ENCODE measurements at places on chromosomes 3 and 15.

DNA sequence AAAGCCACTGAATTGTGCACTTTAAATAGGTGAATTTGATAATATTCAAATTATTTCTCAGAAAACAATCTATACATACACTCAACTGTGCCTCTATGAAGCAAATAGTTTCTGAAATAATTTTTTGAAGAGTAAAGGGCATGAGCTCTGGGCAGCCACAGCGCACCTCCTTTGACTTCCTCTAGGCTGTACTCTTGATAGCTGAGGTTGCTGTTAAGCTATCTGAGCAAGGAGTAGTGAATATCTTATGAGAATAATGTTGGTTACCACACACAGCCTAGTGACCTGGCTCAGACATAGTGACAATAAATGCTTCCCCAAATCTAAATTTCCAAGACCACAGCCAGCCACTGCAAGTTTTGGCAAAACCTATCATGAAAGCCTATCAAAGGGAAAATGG is 11.6 kb upstream of the SEC61A1 start:
- DNase-seq = no peak

DNA sequence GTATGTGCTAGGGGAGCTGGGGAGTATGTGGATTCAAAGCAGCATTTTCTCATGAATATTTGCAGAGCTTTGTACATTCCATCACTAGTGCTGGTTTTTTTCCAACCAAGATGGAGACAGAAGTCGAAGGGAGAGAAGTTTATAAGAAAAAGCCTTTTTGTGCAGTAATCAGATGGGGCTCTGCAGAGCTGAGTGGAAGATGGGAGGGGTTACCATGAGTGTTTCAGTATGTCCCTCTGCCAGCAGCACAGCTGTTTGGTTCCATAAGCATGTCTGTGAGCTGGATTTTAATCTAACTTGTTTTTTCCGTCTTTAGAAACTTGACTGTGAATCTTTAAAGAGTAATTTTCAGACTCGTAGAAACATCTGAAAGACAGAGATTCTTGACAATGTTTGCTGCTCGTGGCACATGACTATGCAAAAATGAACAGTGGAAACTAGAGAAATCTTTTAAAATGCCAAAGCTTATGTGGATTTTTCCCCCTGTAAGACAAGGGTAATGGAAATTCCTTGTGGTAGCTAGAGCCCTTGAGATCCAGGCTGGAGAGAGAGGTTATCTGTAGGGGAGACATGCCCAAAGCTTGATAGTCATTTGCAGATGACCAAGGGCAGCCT is 20.3 kb downstream of the STARD9 start:
- no peak for DNase-seq

GRCh38 chr15:58486564-58486963 is 54.8 kb downstream of the LIPC start:
- no peak for DNase-seq

GRCh38 chr3:67015702-67016484 is 17.8 kb downstream of the KBTBD8 start:
- DNase-seq = no peak

- DNase-seq = no peak
Observed at GRCh38 chr3:21132896-21133295, 618.1 kb downstream of the ZNF385D start.

DNA sequence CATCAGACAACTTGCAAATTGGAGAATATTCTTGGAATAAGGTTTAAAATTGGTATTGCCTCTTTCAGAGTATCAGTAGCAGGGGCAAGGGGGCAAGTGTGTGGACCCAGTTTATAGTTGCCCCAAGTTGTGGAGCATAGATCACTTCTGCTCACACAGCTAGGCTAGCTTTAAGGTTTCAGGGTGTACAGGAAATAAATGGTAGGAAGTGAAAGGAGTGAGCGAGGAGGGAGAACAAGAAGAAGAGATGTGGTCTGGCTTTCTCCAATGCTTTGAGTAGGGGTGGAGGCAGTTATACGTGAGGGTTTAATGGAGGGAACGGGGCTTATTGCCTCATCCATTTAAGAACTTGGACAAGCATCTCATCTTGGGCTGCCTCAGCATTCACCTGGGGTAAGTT is 290.0 kb upstream of the CFAP20DC start:
- no peak for DNase-seq

DNA sequence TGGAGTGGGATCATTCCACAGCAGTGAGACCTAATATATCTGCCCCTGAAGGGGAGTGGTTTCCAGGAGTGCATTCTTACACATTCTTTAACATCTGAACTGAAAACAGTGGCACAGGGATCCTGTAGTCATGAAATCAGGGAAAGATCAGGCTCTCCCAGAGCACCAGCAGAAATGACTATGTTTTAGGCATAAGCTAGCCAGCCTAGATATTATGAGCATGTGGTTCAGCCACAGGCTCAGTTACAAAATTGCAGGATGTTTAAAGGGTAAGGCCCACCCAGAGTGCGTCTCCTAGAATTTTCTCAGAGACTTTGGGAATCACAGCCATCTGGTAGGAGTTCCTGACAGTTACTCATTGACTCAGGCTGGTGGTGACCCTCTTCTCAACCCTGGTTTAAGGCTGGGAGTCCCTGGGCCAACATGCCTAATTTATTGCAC is 20.9 kb downstream of the FSTL1 start:
- no peak for DNase-seq

DNA sequence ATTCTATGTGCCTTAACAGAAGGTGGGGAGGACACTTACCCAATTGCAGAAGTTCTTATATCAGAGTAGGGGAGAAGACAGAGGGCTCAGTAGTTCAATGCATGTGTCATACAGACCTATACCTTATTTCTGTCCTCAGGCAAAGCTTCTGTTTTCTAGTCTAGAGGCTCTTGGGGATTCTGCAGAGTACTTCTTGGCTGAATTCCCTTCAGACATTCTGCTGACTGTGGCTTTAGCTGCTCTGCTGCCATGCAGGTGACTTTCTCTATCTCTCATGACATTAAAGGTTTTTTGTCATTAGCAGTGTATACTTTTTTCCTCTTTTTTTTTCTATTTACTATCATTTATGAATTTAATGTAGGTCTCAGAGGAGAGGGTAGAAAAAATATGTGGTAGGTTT is 172.8 kb upstream of the PLSCR5 start:
- no peak for DNase-seq

DNA sequence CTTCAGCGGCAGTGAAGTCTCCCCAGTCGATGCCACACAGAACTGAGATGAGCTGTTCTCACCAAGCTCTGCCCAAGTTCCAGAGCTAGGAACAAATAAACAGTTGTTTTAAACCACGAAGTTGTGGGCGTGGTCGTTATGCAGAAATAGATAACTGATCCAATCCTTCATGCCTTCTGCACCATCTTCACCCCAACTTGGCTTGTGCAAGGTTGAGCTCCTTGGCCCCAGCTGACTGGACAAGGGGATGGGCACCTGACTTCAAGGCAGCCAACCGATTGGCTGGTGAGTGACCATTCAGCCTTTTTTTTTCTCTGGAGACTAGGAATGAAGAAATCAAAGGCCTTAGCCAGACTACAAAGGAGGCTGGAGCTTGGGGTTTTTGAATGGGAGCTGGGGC is 23.9 kb downstream of the LINGO1 start:
- DNase-seq = no peak

DNA sequence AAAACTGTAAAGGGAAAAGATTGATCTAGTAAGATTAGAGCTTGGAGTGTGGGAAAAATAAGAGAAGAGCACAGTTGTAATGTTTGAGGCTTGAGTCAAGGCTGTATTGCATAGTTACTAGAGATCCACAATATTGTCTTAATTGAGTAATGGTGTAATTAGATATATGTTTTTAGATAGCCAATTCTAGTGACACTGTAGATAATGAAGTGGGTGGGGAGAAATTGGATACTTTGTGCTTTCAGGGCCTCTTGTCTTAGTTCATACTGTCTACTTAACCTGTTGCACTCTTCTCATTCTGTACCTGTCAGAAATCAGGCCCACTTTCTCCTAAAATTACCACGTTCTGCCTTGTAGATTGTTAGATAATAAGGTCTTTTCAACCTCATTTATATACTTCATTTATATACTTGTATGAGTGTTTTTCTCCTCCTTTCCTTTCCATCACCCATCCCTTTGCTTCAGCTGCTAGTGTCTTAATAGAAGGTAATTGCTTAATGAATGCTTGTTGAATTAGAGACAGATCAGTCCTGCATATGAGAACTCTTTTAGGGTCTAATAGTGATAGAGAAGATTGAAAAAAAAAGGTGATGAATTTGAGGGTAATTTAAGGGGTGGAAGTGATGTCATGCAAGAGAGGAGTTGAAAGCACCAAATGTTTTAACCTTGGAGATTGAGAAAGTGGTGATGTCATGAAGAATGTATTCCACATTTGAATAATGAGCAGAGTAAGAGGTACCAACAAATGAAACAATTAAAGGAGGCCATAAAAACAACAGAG is 32.0 kb downstream of the PIK3CA start:
- DNase-seq = no peak

DNA sequence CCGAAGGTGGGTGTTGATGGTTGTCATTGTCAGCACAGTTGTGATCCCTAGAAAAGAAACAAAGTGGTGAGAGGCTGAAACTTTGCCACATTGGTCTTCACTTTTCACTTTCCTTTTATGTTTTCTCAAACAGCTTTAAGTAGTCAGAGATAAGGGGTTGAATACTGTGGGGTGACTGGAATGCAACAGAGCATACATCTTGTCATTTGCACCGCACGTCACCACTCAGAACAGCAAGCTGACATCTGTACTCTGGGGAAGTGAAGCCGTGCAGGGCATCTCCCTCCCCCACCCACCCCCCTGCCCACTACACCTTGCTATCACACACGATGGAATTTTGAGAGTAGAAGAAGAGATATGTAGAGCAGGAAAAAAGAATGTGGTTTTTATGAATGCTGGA is 211.7 kb downstream of the GABRB3 start:
- no peak for DNase-seq

DNA sequence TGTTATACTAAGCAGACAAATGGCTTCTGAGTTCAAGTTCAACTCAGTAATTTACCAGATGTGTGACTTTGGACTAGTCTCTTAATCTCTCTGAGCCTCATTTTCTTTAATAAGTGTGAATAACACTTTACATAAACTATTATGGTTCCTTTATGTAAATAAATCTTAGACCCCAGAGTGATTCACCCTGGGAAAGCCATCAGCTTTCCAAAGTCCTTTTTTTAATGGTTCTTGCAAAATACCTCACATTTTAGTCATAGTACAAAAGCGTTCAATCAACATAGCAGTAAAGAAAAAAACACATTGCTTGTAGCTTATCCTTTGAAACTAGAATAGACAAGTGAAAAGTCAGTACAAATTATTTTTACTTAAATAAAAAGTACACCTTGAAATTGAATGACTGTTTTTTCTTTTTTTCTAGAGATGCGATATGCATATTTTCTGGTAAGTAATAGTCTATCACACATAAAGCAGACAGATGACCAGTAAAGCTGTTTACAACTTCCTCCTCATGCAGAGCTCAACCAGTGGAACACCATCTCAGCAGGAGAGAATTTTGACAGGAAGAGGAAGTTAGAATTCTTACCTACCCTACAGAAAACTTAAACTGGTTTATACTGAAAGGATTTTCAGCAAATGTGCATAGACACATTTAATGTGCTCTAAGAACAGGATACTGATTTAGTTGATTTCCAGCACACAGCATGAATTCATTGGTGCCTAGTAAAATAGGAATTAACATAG is 123.0 kb upstream of the AGBL1 start:
- DNase-seq = no peak

DNA sequence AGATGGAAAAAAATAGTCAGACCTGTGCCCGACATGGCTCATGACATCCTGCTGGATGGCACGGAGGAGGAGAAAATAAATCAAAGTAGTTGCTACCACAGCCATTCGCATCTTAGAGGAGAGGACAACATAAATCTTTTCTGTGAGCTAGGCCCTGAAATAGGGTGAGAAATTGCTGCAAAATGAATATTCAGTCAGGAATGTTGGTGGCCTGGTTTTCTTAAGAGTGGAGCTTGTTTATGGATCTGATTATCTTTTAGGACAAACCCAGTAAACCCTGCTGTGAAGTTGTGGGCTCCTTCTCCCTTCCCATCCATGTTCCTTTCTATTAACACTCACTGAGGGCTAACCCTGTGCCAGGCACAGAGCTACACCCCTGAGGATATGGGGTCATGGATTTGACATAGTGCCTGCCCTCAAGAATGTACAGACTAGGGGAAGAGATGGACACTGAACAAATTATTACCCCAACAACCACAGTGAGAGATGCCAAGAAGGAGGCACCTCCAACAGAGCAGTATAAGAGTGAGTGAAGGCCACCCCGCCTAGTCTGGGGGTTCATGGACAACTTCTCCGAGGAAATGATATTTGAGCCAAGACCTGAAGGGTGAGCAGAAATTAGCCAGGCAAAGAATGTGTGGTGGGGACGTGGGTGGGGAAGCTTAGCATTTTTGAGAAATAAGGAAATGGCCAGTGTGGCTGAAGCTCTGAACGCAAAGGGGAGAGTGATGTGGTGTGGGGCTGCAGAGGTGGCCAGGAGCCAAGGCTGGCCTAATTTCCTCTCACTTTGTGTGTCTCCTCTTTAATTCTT is 68.9 kb upstream of the ARL8B start:
- DNase-seq = no peak

GRCh38 chr3:16940769-16941700 is 56.3 kb downstream of the PLCL2 start:
- DNase-seq = no peak

DNA sequence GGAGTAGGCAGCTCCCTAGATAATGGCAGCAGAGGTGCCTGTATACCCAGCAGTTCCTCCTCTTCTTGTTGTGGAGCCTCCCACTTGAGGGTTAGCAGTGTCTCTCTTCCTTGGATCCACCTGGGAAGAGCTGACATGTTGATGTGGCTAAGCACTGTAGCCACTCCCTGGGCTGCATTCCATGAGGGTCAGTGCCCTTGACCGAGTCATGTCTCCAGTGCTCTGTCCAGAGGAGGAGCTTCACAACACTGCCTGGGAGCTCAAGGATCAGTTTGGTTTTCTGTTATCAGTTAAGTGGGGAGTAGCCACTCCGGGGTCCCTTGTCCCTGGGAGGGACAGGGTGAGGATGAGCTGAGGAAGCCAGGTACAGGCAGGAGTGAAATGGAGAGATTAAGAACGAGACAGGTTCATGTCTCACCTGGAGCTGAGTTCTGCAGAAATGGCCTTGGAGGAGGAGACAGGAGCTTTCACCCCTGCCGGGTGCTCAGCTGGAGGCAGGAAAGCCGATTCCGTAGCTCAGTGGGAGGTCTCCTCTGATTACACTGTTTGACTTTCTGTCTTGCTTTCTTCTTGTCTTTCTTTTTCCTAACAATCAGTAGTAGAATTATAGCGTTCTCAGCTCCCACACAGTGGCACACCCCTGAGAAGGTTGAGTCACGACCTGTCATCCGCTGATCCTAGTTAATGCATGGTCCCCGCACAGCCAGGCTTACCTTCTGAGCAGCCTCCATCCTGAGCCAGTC is 57.9 kb upstream of the SEC22A start:
- DNase-seq = no peak

GRCh38 chr3:48715174-48715800 is 1.7 kb downstream of the IP6K2 start:
- DNase-seq = no peak

Measured in activated CD4-positive, alpha-beta T cell treated with anti-CD3 and anti-CD28 coated beads for 4 hours (primary cell).